ENCODE measurements at places on chromosomes 7 and 10. TPM values are rescaled to one million over a fixed set of nuclear protein-coding genes. Genes with fewer than 3 reads are reported as not detected.
A peak's percentile ranks its signal among the peaks of the same experiment; 100 is the strongest.

Gene APBB1IP
- not detected for total RNA-seq

Gene SLC39A12
- total RNA-seq: 0.22 TPM

Gene SSC4D
- 0.43 TPM for total RNA-seq

Gene NUTM2E
- 0.09 TPM for total RNA-seq

Gene PSPH
- 54.9 TPM for total RNA-seq

Gene MACROH2A2
- 159 TPM for total RNA-seq

DNA sequence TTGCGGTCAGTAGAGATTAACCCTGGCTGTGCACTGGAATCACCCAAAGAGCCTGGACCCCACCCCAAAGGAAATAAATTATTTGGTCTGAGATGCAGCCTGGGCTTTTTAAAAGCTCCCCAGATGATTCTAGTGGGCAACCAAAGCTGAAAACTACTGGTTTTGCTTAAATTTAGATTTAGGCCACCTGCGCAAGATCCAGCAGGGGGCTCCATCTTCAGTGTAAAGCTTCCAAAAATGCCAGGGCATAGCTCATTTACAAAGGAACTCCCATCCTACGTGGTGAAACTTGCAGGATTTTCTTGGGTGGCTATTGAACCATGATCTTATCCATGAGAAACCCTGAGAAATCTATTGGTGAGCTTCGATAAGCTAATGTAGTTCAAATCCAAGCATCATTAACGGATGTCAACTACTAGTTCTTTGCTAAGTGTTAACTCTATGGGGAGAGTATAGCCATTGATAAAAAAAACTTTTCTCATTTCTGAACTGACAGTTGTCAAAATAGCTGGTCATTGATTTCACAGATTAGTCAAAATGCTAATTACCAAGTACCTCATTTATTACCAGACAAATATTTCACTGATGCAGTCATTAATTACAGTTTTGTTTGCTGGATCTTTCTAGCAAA, 315.3 kb downstream of the LHFPL3 start:
- H3K36me3 ChIP-seq: no peaks in the 10 kb centered on the region
- peak; percentile 64 for DNase-seq
- no peak overlapping the region for H3K27ac ChIP-seq
- no peaks in the 10 kb centered on the region for H3K4me1 ChIP-seq
- no peaks in the 10 kb centered on the region for H3K27me3 ChIP-seq

GRCh38 chr7:100208911-100209408, 10.8 kb upstream of the PVRIG start:
- peaks cover 13% of the 10 kb centered on the region for H3K4me1 ChIP-seq
- peaks cover 3% of the 10 kb centered on the region for H3K27me3 ChIP-seq
- DNase-seq: no peak
- no peak overlapping the region for H3K4me3 ChIP-seq
- no peak overlapping the region for H3K27ac ChIP-seq
- H3K36me3 ChIP-seq: no peaks in the 10 kb centered on the region

GRCh38 chr10:78442836-78443550, 409.3 kb downstream of the RPS24 start:
- no peak overlapping the region for H3K4me3 ChIP-seq
- H3K36me3 ChIP-seq: no peaks in the 10 kb centered on the region
- no peak overlapping the region for H3K27ac ChIP-seq
- no peak for DNase-seq
- H3K4me1 ChIP-seq: no peaks in the 10 kb centered on the region
- no peaks in the 10 kb centered on the region for H3K27me3 ChIP-seq

DNA sequence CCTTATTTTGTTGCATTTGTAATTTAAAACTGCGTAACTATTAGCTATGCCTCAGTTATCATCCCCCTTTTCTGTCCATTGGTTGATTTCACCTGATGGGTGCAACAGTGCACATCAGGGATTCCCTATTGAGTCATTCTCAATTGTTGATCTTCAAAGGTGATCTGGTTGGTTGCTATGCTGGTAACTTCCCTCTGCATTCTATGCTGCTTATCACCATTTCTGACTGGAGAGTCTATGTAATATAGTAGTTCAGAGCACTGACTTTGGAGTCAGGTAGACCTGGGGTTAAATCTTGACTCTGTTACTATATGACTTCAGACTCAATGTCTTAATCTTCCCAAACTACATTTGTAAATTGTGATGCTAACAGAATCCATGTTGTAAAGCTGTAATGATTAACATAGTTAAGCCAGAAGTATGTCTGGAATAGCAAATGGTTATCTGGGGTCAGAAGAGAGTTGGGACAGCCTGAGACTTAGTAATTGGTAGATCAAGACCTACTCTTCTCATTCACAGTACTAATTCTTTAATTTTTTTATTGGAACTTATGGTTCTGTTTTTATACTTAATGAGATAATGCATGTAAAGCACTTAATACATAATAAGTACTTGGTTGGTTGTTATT, 38.1 kb downstream of the EXOC6 start:
- H3K27ac ChIP-seq: no peak overlapping the region
- H3K4me1 ChIP-seq: no peaks in the 10 kb centered on the region
- H3K36me3 ChIP-seq: no peaks in the 10 kb centered on the region

DNA sequence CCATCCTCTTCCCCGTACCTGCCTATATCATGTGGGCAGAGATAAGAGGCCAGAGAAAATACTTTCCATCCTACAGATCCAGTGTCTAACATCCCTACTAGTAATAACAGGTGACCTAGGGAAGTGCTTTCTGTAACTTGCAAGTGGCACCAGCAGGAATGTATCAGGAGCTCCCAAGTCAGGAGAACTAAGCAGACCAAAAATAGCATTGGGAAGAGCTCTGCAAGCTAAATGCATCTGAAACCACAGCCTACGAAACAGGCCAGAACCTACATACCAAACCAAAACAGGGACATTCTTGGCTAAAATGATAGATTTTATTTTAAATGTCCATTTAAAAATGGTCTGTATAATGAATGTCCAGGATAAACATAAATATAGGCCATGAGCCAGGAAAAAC, 680.8 kb downstream of the PHTF2 start:
- no peaks in the 10 kb centered on the region for H3K36me3 ChIP-seq
- H3K4me1 ChIP-seq: peaks cover 5% of the 10 kb centered on the region
- H3K27me3 ChIP-seq: no peaks in the 10 kb centered on the region
- H3K4me3 ChIP-seq: no peak overlapping the region

DNA sequence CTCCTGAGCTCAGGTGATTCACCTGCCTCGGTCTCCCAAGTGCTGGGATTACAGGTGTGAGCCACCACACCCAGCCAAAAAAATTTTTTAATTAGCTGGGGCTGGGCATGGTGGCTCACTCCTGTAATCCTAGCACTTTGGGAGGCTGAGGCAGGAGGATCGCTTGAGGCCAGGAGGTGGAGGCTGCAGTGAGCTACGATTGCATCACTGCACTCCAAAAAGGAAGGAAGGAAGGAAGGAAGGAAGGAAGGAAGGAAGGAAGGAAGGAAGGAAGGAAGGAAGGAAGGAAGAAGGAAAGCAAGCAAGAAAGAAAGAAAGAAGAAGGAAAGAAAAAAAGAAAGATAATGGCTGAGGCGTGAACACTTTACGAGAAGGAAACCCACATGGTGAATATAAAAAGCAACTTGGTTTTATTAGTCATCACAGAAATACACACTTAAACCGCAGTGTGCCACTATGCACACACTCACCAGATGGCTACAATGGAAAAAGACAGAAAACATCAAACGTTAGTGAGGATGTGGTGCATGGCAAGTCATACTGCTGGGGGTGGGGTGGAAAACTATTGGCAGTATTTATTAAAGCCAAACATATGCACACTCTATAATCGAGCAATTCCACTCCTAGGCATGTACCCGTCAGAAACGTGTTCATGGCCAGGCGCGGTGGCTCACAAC, 4.4 kb upstream of the CCL26 start:
- no peaks in the 10 kb centered on the region for H3K27me3 ChIP-seq
- peaks cover 3% of the 10 kb centered on the region for H3K4me1 ChIP-seq
- H3K27ac ChIP-seq: no peak overlapping the region
- H3K36me3 ChIP-seq: no peaks in the 10 kb centered on the region

GRCh38 chr10:30309403-30309802, 39.7 kb downstream of the MTPAP start:
- H3K4me3 ChIP-seq: no peak overlapping the region
- no peak for DNase-seq
- H3K36me3 ChIP-seq: peaks cover 18% of the 10 kb centered on the region
- H3K4me1 ChIP-seq: no peaks in the 10 kb centered on the region
- H3K27ac ChIP-seq: no peak overlapping the region
- H3K27me3 ChIP-seq: no peaks in the 10 kb centered on the region

DNA sequence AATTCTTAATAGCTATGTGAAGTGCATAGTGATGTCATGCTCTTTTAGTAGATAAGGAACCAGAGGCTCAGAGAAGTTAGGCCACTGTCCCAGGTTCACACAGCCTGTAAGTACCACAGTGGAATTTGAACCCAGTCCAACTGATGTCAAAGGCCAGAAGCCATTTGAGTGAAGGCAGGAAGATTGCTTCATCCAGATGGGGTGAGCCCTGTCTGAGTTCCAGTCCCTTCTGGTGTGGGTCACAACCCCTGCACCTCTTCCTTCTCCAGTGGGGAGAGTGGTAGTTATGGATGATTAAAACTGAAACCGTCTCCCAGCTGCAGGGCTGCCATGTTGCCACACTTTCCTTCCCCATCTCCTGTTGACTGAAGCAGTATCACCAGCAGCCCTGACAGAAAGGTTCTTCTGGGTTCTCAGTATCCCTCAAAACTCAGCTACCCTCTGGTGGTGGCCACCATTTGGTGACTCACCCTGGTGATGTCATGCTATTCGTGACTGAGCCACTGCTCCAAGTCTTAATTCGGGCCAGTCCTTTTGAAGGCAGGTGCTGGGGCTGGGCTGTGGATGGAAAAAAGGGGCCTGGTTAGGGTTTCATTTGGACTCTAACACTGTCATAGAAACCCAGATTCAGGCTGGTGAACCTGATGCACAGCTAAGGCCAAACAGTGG, 1.5 kb upstream of the C10orf95 start:
- H3K4me3 ChIP-seq: no peak overlapping the region
- no peaks in the 10 kb centered on the region for H3K36me3 ChIP-seq
- peaks cover 9% of the 10 kb centered on the region for H3K27me3 ChIP-seq

GRCh38 chr10:78361031-78361430, 327.4 kb downstream of the RPS24 start:
- H3K4me1 ChIP-seq: peaks cover 59% of the 10 kb centered on the region
- H3K36me3 ChIP-seq: no peaks in the 10 kb centered on the region
- H3K4me3 ChIP-seq: no peak overlapping the region
- H3K27me3 ChIP-seq: no peaks in the 10 kb centered on the region
- DNase-seq: no peak

- H3K27ac ChIP-seq: no peak overlapping the region
- no peaks in the 10 kb centered on the region for H3K27me3 ChIP-seq
- DNase-seq: no peak
- H3K4me3 ChIP-seq: no peak overlapping the region
- H3K4me1 ChIP-seq: no peaks in the 10 kb centered on the region
- no peaks in the 10 kb centered on the region for H3K36me3 ChIP-seq
Observed at GRCh38 chr10:86023931-86024280, 342.7 kb downstream of the GRID1 start.

DNA sequence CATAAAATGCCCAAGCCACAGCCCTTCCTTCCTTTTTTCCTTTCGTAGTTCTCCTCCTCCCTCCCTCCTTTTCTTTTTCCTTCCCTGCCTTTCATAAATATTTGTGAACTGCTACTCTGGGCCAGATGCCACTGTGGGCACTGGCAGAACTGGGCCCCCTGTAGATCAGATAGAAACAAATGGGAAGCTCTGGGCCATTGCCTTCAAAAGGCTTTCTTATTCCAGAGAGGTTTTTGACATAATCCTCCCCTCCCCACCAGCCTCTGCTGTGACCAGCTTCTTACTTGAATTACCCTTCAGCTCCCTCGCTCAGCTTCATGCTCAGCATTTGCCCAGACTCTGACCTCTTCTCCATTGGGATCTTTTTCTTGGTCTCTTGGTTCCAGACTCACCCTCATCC, 886.8 kb downstream of the LRMDA start:
- H3K27me3 ChIP-seq: no peaks in the 10 kb centered on the region
- H3K27ac ChIP-seq: no peak overlapping the region
- H3K36me3 ChIP-seq: no peaks in the 10 kb centered on the region
- no peak overlapping the region for H3K4me3 ChIP-seq
- H3K4me1 ChIP-seq: peaks cover 5% of the 10 kb centered on the region

DNA sequence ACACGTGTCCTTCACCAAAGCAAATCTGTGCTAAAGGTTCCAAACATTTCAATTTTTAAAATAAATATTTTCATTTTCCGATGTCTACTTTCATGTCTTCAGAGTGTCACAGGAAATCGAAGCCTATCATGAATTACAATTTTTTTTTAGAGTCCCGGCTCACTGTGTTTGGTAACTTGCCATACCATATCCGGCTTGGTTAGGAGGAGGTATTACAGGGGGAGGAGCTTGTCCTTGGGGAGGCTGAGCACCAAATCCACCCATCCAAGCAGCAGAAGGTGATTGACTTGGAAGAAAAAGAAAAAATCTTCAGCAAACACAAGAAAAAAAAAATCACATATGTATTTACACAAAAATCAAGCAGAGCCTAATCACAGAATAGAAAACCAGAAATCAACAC, 21.3 kb downstream of the TIAL1 start:
- DNase-seq: no peak
- no peak overlapping the region for H3K27ac ChIP-seq
- no peak overlapping the region for H3K4me3 ChIP-seq
- H3K27me3 ChIP-seq: no peaks in the 10 kb centered on the region
- H3K4me1 ChIP-seq: no peaks in the 10 kb centered on the region
- H3K36me3 ChIP-seq: peaks cover 67% of the 10 kb centered on the region

DNA sequence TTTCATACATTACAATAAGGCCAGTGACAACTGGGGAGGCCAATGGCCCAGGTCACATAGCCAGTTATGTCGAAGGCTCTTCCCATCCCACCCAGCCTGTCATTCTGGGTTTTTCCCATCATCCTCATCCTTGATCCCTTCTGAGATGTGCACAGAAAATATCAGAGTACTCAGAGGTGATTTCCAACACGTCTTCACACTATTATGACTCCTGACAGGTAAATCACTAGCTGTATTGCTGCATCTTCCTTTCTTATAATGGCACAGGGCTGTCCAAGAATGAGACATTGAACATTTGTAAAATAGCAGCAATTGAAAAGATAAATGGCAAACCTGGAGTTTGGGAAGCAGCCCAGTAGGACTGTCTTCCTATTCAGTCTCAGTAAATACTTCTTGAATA, 159.9 kb downstream of the PLXNA4 start:
- H3K4me3 ChIP-seq: no peak overlapping the region
- no peak for DNase-seq
- H3K4me1 ChIP-seq: peaks cover 6% of the 10 kb centered on the region
- H3K27ac ChIP-seq: no peak overlapping the region
- no peaks in the 10 kb centered on the region for H3K36me3 ChIP-seq

- H3K27me3 ChIP-seq: no peaks in the 10 kb centered on the region
- no peak overlapping the region for H3K27ac ChIP-seq
- no peaks in the 10 kb centered on the region for H3K4me1 ChIP-seq
- H3K4me3 ChIP-seq: no peak overlapping the region
Observed at GRCh38 chr10:33416209-33416608, 81.7 kb upstream of the NRP1 start.

- DNase-seq: no peak
- H3K36me3 ChIP-seq: peaks cover 14% of the 10 kb centered on the region
- no peaks in the 10 kb centered on the region for H3K27me3 ChIP-seq
- H3K27ac ChIP-seq: no peak overlapping the region
- H3K4me3 ChIP-seq: no peak overlapping the region
- H3K4me1 ChIP-seq: peaks cover 16% of the 10 kb centered on the region
Observed at GRCh38 chr7:133292631-133293030, 39.8 kb downstream of the EXOC4 start.

All from neural progenitor cell (in vitro differentiated cells).